AG10803 (cell line): ENCODE measurements at places on chromosomes 6 and 20.

DNA sequence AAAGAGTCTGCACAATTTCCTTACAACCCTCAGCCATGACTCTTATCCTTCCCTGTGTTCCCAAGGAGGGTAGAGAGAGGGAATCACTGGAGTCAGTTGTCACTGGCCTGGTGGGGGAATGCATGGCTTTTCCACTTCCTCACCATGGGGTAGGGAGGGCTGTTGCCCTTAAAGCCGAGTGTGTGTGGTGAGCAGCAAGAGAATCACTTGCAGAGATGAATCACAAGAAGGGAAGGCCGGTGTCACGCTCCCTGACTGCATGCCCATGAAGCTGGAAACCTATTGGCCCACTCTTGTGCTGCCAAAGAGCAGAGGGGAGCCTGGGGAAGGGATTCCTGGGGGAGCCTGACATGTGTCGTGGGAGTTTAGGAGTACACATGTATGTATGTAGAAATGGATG lies 18.1 kb upstream of the BMP6 start:
- DNase-seq, result peak; percentile 44

- DNase-seq, result no peak
Observed at GRCh38 chr6:83578057-83578456, 65.7 kb downstream of the PRSS35 start.

- DNase-seq, result no peak
Observed at GRCh38 chr6:156720691-156721685, 56.2 kb upstream of the ARID1B start.

DNA sequence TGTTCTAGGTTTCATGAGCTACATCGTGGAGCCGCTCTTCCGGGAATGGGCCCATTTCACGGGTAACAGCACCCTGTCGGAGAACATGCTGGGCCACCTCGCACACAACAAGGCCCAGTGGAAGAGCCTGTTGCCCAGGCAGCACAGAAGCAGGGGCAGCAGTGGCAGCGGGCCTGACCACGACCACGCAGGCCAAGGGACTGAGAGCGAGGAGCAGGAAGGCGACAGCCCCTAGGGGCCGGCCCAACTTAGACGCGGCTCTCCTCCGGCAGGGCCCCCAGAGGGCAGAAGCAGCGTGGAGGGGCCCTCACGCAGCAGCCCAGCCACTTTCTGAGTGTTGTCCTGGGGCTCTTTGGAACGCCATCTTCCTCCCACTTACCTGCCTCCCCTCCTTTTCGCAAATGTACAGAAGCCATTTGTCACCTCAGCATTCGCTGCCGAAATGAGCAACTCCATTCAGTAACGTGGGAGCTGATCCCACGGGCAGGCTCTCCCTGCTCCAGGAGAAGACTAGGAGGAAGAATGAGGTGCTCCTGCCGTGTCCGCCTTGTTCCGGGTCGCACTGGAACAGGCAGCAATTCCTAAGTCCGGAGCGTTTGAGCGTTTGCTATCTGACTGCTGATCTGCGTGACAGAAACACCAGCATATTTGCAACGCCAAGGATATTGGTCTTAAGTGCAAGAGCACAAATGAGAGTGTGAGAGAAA lies 58.4 kb downstream of the MTFR2 start:
- no peak for DNase-seq

DNA sequence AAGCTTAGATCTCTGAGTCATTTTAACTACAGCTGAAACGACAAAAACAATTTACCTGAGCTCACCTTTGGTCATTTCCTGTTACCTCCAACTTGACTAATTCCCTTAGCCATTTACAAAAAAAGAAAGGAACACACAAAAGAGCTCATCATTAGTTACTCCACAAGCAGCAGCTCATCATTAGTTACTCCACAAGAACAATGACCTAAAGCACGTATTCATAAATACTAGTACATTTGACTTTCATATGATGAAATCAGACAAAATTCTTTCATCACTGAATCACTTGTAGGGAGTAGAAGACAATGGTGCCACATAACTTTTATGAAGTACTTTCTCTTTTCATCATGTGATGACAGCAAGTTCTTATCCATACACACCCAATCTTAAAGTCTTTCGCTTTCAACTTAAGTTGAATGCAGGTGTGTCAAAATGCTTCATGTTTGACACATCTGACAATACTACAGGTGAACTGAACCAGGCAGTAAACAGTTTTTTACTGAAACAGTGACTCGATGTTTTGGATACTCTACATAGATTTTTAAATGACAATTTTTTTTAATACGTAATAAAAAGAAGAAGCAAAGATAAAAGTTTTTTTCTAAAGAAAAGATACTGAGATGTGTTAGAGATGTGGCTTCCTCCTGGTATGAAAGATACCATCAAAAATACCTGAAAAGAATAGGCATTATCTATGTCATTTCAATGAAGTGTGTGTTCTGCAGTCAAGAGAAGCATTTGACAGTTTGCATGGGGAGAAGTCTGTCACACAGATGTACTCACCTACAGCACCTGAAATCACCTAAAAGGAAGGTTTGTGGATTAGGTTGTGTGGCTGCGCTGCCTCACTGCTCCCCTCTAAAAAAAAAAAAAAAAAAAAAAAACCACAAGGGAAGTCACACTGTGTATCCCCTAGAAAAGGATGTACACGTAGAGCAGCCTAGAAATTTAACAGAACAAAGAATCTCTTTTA lies 109.1 kb downstream of the PRDM1 start:
- peak; percentile 56 for DNase-seq
